Aorta (tissue), 5 donors: ENCODE measurements at places on chromosomes 1 and 21. TPM values are rescaled to one million over a fixed set of nuclear protein-coding genes. Genes with fewer than 3 reads are reported as not detected.

Gene FLG2
- not detected for total RNA-seq

Gene TRIM45
- total RNA-seq: 2.5 TPM

Gene AADACL3
- not detected for total RNA-seq

DNA sequence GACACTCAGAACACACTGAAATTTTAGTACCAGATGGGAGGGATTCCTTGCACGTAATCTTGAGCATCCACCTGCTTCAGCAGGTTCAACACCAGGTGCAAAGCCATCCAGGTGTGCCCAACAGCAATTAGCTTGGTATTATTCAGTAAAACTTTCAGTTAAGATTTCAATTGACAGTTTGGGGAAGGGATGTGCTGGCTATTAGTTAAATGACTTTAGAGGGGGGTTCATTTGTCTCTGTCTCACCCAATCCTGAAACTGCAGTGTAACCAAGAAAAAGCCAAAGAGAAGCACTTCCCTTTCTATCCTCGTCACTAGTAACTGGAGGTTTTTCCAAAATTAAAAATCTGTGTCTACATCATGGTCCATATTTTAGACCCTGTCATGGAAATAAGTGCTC is 90.9 kb downstream of the PIK3R3 start:
- DNase-seq: no peak

Gene BSND
- not detected for total RNA-seq

Gene FCRL5
- 0.63 TPM for total RNA-seq

DNA sequence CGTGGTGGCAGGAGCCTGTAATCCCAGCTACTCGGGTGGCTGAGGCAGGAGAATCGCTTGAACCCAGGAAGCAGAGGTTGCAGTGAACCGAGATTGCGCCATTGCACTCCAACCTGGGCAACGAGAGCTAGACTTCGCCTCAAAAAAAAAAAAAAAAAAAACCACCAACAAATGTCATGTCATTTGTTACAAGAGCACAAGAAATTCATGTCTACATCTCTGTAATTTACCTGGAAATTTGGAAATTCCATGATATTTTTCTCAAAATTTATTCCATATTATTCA is 16.5 kb upstream of the VPS45 start:
- no peak for DNase-seq

Gene RGS7
- not detected for total RNA-seq

GRCh38 chr1:168135921-168136708 is 615 bp downstream of the GPR161 start:
- no peak for DNase-seq
